ENCODE measurements at places on chromosomes 3 and 15.

DNA sequence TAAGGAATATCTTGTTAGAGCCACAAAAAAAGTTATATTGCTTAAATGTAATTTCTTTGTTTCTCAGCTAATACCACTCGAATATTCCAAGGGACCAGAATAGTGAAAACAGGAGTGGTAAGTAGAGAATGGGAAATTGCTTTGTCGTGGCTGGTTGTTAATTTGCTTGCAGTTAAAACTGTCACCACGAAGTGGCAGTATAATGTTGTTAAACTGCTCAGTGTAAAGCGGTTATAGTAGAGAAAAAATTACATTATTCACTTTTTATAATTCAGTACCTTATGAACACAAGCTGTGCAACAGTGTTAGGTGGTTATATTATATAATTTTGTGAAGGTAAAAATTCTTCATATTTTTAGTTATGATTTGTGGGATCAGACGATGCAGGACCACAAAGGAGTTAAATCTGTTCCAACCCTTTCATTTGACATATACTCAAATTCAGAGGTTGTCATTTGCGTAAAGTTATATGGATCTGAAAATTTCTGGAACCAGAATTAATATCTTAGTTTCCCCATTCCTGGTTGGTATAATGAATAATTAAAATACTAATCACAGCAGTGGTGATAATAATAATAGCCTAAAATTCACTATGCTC lies 171.8 kb downstream of the FEZF2 start:
- DNase-seq: no peak

DNA sequence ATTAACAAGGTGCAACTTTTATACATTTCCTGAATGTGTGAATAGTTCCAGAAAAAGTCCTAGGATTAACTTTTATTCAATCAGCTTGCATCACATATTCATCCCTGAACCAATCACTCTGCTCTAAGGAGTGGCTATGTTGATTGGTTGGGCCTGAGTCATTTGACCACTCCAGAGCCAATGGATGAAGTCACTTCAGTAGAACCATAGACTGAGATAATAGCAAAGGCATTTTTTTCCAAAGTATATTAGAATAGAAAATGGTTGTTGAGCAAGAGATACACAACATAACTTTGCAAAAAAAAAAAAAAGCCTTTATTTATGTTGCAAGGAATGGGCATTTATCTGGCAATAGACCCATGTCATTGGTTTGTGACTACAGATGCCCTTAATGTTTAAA lies 55.5 kb upstream of the AGTR1 start:
- DNase-seq: no peak

- DNase-seq: no peak
These were observed 5.9 kb downstream of the EPHA3 start for GRCh38 chr3:89113344-89113743.

DNA sequence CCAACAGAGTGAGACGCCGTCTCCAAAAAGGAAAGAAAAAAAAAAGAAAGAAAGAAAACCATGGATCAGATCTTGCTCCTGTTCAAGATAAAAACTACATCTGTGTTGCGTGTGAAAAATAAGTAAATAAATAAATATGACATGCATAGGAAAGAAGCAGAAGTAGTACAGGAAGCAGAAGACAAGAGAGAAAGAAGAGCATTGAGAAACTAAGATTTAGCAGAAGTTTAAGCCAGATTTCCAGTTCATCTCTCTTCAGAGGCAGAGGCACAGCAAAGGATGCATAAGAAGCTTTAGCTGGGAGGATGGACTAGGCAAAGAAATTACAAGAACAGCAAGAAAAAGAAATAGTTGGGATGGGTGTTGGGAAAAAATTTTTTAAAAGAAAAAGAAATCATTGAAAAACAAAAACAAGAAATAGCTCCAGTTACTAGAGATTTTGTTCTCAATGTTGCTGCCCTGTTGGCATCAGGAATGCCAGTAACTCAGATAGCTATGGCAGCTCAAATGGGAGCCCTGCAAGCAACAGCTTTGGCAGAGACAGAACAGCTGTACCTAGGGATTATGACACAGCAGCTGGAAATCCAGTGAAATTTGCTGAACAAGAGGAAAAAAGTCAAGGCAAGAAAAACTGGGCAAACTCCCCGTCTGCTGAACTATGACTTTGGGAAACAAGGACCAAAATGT lies 17.3 kb downstream of the AP3S2 start:
- DNase-seq: no peak

DNA sequence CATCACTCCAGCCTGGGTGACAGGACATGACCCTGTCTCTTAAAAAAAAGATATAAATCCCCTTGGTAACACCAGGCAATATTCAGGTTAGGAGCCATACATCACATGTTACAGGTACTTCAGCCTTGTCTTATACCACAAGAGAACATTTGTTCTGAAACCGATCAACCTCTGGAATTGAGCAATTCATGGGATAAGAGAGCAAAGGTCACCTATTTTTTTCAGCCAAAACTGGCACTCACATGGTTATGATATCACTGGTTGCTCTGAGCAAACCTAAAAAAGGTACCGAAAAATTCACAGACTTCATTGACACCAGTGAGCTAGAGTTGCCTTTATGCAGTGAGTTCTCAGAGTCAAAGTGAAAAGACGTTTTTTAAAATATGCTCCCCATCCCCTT lies 9.1 kb downstream of the SPICE1 start:
- no peak for DNase-seq

GRCh38 chr3:187080799-187081450 lies 58.4 kb downstream of the RPL39L start:
- DNase-seq: no peak
